ENCODE measurements at places on chromosomes 16 and 17. TPM values are rescaled to one million over a fixed set of nuclear protein-coding genes. Genes with fewer than 3 reads are reported as not detected.

Gene TMEM220
- total RNA-seq = 18.4 TPM

Gene ARMC7
- 15.1 TPM for total RNA-seq

Gene ANKRD40CL
- total RNA-seq = not detected

Gene SLFN12L
- 1.2 TPM for total RNA-seq

Gene KIAA0753
- 17.2 TPM for total RNA-seq

Gene KCNJ18
- not detected for total RNA-seq

Gene E4F1
- 69.1 TPM for total RNA-seq

Gene CDRT15L2
- total RNA-seq = not detected

Gene HOXB13
- total RNA-seq = 249 TPM

GRCh38 chr16:64878940-64879339 lies 242.9 kb downstream of the CDH11 start:
- no peak for DNase-seq

DNA sequence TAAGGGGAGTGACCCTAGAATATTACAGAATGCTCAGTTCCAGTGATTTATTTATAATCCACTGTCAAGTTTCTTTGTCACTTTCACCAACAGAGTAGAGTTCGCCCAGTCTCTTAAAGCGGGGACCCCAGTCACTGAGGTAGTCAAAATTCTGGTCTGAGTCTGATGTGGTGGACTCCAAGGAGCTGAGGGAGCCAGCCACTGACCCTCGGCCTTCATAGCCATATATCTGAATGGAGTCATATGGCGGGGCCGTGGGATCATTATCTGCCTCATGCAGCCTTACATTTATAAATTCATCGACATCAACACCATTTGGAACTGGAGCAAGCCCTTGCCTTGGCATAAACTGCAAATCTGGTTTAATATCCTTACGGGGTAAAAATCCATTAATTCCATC lies 382.7 kb downstream of the CDH8 start:
- no peak for DNase-seq

GRCh38 chr17:2125013-2125535 lies 70.2 kb downstream of the HIC1 start:
- no peak for DNase-seq

DNA sequence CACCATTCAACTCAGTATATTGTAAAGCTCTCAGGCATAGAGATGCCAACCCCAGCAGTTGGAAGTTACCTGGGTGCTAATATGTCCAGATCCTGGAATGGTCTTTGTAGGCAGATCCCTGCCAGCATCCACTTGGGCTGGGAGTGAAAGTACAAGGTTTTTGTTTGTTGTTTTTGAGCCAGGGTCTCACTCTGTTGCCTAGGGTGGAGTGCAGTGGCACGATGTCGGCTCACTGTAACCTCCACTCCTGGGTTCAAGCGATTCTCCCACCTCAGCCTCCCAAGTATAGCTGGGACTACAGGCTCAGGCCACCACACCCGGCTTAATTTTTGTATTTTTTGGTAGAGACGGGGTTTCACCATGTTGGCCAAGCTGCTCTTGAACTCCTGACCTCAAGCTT lies 177.6 kb downstream of the IRF8 start:
- no peak for DNase-seq

- DNase-seq = no peak
Observed at GRCh38 chr17:20300436-20300934, 166.9 kb downstream of the LGALS9B start.

- no peak for DNase-seq
Observed at GRCh38 chr17:49557312-49558024, 18.2 kb upstream of the NXPH3 start.

GRCh38 chr16:17104654-17105053 lies 366.1 kb downstream of the XYLT1 start:
- no peak for DNase-seq

GRCh38 chr17:2137342-2138098 lies 82.6 kb downstream of the HIC1 start:
- DNase-seq = peak; percentile 20

DNA sequence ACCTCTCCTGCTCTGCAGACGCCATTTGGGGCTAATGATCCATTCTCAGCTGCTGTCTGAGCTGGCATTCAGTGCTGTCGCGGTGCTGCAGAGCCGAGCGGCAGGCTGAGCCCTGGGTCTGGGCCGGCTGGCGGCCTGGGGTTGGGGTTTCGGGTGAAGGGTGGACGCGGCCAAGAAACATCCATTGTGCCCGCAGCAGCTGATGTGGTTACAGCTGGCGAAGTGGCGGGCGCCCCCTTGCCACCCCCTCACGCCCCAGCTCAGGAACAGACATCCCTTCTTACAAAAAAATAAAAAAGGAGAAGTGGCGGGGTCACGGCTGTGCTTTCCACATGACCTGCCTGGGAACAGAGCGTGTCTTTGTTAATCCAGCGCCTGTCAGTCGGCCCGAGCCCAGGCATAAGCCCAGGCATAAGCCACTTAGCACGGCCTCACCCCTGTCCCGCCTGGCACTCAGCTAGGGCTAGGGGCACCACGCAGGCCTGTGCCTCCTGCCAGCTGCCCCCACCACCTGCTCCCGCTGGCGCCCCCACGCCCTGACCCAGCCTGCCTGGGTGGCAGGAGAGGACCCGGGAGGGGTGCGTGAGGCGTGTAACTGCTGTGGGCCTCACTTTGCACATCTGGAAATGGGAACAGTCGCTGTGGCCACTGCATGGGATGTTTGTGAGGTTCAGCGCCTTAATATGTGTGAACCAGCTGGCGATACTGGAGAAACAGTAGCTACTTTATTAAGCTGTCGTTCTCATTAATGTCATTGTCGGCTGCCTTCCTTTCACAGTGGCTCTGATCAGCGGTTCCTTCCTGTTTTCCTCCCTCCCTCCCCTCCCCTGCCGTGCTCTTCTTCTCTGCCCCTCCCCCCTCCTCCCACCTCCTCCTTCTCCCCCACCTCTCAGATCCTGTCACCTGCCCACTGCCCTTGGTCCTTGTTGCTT lies 197.7 kb upstream of the CIBAR2 start:
- no peak for DNase-seq

GRCh38 chr17:50268743-50269275 lies 5.5 kb upstream of the TMEM92 start:
- DNase-seq = no peak

GRCh38 chr17:15287538-15288267 lies 22.6 kb upstream of the PMP22 start:
- DNase-seq = no peak

DNA sequence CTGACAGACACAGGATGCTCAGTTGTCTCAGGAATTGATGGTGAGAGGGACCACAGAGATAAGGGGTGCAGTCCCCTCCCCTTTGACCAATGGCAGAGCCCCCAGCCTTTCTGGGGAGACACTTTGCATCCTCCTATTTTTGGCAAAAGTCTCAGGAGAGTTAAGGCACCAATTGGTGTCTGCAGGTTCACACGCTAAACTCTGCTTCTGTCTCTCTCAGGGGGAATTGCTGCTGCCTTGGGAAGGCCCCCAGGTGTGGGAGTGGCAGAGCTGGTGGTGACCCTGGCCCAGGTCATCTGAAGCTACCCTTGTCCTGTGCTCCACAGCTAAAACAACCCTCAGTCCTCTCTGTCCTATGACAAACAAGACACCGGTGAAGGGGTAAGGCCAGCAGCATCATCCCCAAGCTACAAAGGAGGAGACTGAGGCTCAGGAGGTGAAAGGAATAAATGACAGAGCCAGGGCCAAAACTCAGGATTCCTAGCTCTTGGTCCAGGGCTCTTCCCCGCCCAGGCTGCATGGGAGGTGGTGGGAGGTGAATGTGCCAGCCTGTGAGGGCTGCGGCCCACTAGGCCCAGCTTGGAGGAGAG lies 20.3 kb downstream of the OSBPL7 start:
- DNase-seq = no peak

DNA sequence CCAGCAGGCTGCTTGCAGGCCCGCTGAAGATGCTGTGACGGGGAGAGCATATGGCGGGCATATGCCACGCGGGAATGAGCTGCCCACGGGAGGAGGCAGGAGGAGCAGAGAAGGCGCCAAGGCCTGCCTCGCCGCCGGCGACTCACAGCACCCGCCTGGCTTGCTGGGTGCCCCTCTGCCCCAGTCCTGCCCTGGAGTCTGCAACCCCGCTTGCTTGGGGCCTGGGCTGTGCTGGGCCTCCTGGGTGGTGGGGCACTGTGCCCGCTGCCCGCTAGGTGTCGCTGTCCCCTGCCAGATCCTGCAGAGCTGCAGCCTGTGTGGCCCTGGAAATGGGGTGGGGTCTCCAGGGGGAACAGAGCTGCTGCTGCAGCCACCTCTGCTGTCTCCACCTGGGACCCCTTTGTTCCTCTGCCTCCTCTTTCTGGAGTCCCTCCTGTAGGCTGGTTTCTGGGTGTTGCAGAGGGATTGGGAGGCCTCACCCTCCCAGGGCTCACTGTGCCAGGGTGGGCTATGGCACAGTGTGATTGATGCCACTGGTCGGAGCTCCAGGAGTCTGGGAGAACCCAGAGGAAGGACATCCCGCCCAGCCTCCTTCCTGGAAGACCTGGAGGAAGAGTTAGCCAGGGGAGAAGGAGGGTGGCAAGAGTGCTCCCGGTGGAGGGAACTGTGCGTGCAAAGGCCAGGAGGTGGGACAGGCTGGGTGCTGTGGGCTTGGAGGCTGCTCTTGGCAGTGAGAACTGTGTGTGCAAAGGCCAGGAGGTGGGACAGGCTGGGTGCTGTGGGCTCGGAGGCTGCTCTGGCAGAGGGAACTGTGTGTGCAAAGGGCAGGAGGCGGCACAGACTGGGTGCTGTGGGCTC lies 141.0 kb upstream of the CIBAR2 start:
- DNase-seq = peak; percentile 32

DNA sequence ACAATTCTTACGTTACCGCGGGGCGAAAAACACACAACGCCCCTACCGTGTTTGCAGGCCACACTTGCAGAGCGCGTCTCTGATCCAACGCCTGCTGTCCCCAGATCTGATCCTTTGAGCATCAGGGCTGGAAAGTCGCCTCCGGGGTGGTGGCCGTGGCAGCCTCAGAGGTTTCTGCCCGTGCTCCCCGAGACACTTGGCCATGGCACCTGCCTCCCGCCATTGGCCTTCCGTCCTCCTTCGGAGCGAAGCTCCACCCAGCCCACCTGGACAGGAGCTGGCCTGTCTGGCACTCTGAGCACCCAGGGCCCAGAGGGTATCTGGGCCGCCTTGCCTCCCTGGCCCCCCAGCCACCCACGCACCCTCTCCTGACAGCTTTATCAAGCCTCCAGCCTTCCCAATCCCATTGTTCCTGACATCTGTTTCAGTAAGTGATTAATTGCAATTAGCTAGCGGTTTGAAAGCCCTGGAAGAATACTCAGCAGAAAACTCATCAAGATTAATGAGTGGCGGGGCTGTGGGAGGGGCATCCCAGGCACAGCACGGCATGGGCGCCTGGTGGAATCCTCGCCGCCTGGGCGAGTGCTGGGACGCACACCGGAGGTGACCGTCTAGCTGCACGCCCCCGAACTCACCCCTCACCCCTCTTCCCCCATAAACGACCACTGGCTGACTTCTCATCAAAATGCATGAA lies 181.5 kb upstream of the GSE1 start:
- no peak for DNase-seq

DNA sequence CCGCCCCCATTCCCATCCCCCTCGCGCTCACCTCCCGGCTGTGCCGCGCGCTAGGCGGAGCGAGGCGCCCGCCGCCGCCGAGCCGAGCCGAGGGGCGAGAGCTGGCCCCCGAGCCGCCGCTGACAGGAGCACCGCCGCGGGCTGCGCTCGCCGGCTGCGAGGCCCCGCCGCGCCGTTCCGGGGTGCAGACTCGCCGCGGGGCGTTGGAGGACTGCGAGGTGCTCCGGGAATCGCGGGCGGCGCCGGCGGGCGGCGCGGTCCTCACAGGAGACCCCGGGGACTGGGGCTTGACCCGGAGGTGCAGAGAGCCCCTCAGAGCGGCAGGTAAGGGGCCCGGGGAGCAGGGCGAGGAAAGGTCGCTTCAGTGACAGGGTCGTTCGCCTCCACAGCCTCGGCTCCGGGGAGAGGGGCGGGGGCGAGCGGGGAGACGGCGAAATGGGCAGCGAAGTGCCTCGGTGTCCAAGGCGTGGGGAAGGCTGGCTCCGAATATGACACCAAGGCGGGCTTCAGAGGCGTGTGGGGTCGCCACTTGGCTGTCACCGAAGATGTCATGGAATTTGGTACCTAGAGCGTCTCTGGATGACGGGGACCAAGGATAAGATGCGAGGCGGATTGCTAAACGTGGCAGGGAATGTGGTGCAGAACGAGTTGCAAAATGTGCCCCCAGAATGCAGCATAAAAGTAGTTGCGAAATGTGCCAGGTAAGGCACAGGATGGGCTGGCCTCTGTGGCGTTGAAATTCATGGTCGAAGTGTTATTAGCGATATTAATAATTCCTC lies 580 bp downstream of the TANC2 start:
- peak; percentile 19 for DNase-seq

DNA sequence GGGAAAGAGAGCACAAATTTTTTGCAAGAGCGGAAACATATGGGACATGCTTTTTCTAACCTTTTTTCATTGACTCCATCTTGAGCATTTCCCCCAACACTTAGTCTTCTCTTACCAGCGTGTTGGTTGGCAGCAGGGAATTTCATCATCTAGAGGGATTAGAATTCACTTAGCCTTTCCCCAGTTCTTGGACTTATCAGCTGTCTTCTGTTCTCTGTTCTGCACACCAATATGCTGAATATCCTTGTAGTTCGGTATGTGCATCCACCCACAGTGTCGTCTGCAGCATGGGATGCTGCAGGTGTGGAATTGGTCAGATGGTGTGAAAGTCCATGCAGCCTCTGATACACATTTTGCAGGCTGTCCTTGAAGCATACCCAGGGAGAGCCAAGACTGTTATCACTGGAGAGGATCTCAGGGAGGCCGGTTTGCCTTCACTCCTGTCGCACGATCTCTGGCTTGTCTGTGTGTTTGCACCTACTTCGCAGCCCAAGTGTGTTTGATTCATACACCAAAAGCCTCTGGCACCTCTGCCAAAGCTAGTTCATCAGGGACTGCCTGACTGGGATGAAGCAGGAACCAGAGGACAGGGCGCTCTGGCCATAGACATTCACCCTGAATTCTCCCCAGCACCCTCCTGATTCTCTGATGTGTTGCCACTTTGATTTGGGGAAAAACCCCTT lies 93.3 kb downstream of the SOCS1 start:
- no peak for DNase-seq

DNA sequence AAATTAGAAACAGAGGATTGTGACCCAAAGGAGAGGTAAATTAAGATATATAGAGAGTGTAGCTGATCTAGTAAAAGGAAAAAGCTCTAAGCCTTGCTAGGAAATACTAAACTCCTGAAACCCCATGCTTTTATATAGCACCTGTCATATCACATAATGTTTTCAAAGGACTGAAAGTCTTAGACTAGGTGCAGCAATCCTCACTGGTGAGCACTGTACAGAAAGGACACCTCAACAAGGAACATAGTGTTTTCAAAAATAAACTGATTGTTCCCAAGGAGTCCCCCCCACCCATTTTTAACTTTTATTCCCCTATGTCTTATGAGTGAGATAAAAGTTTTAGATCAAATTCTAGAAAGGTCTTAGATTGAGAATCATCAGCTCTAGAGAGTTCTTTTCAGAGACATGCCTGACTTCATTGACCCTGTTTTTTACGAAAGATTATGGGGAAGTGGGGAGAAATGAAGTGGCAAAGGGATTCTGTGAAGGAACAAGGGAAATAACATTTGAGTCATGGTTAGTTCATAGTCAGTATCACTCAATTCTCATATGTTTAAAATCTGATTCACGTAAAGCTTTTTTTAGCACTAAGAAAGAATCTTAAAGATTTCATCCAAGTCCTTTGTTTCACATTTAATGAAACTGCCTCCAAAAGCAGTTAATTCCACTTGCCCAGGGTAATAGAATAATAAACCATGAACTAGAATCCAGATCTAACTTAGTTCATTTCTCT lies 166.4 kb downstream of the CYB561 start:
- no peak for DNase-seq
